ENCODE measurements at places on chromosomes 1 and 21.

- no peak for DNase-seq
Observed at GRCh38 chr1:94909486-94909885, 17.4 kb downstream of the CNN3 start.

DNA sequence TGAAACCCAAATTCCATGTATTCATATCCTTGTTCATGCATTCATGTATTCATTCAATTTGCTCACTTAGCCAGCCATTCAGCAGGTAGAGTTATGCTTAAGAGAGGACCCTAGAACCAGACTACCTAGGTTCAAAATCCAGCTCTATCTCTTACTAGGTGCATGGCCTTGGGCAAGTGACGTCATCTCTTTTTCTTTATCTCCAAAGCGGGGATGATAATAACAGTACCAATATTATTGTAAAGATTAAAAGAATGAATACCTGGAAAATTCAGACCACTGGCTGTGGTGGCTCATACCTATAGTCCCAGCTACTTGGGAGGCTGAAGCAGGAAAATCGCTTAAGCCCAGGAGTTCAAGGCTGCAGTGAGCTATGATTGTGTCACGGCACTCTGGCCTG lies 33.9 kb upstream of the CLIC4 start:
- no peak for DNase-seq

- no peak for DNase-seq
Observed at GRCh38 chr1:155287987-155288543, 10.8 kb downstream of the HCN3 start.

- no peak for DNase-seq
Observed at GRCh38 chr1:213123536-213123935, 72.5 kb downstream of the RPS6KC1 start.

DNA sequence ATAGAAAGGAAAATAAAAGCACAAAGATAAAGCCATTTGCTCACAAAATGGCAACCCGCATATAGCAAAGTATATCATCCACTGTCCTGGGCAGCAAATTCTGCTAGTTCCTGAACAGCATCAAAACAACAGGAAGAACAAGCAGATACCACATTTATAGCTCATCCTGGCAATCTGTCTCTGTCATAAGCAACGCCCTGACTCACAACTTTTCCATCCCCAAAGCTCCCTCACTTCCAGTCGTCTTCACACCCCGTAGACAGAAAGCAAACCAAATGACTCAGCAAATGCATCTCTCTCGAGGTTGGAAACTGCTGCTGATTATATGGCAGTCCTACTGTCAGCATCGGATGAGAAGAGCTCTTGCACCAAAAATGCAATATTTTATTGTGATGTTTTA lies 65.8 kb downstream of the AK5 start:
- no peak for DNase-seq

DNA sequence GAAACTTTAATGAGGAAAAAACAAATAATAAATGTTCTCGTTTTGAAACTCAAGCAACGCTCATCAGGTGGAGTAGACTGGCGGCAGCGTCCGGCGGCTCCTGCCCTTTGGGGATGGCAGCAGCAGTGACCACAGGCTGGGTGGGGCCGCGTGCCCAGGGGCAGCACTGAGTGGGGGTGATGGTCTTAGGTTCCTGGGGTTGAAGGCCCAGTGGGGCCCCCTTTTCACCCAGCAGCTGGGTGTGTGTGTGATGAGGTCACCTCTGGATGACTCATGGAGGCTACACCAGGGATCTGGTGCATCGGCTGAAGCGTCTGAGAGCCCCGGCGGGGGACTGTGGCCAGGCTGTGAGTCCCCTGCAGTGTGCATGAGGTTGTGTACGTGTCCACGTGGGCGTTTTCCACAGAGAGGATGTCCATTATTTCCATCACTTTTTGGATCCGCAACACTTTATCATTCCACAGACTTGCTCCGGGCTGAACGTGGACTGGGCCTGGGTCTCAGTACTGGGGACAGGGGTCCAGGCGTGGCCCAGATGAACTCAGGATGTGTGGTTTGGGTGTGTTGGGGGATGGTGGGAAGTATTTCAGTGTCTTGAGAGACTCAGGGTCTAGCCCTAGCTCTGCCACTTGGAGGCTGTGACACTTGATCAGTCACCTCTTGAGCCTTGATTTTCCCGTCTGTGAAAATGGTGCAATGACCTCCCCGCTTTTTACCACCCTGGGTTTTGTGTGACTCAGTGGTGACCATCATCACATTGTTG lies 25.6 kb downstream of the LDLRAP1 start:
- DNase-seq, result no peak

DNA sequence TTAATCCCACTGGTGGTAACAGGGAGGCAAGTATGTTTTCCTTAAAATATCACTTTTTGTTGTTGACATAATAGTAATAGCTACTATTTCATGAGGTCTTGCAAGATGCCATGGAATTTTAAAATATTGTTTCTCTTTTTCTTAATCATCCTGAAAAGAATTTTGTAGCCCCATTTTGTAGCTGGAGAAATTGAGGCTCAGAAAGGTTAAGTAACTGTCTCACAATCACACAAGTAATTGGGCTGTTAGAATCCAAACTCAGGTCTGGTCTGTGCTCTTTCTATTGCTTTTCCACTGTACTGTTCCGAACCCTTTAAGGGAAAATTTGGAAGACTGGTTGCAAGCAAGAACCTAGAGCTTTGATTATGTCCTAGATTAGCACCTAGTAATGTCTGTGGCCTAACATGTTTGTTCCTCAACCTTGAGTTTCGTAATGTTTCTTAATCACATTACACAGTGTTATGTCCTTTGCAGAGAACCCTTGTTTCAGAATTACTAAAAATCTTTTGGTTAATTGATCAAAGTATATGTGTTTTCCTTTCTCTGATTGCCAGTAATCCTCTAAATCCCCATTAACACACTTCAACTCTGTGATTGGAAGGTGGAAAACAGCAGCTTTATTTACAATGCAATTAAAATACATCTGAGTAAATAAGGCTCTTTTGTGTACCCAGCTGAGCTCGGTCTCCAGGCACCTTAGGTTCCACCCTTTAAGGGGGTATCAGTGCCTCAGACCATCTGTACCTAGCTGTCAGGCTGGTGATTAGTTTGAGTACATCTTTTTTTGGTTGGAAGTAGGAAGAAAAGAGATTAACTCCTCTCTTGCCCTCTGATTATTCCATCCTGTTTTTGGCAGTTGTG lies 10.4 kb downstream of the LRRC42 start:
- DNase-seq, result no peak

Measured in cortex of kidney (tissue), 1 donor.